Right cardiac atrium (tissue), 5 donors: ENCODE measurements at places on chromosomes 2 and 18. TPM values are rescaled to one million over a fixed set of nuclear protein-coding genes. Genes with fewer than 3 reads are reported as not detected.

Gene CTIF
- 48.5 TPM for total RNA-seq

- DNase-seq: no peak
Observed at GRCh38 chr2:82641598-82642180, 1817.4 kb downstream of the SUCLG1 start.

GRCh38 chr18:76850112-76850511 is 27.8 kb downstream of the ZNF236 start:
- no peak for DNase-seq

DNA sequence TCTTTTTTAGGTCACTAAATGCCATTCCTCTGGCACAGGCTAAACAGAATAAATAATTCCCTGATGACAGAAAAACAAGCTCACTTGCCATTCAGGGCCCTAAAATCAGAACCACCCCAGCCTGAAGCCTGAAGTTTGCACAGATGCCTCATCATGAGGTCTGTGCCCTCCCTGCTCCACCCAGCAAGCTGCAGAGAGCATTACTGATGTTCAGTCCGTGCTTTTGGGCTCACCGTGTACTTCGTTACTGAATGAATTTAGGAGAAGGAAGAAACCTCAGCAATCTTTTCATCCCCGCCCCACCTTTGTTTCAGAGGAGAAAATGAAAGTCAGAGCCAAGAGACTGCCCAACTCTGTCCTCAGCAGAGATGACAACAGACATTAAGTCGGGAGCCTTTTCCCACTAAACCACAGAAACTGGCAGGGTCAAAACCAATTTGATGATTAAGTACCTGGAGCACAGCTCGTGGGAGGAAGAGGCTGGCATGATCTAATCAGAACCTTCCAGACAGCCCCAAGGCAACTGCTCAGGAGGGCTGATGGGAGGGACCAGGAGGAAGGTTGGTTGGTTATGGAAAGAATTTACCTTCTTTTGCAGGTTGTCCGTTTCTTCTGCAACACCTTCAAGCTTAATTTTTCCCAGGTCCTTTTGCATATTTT is 122.7 kb downstream of the LAMA1 start:
- no peak for DNase-seq

Gene EFHD1
- 10.8 TPM for total RNA-seq

DNA sequence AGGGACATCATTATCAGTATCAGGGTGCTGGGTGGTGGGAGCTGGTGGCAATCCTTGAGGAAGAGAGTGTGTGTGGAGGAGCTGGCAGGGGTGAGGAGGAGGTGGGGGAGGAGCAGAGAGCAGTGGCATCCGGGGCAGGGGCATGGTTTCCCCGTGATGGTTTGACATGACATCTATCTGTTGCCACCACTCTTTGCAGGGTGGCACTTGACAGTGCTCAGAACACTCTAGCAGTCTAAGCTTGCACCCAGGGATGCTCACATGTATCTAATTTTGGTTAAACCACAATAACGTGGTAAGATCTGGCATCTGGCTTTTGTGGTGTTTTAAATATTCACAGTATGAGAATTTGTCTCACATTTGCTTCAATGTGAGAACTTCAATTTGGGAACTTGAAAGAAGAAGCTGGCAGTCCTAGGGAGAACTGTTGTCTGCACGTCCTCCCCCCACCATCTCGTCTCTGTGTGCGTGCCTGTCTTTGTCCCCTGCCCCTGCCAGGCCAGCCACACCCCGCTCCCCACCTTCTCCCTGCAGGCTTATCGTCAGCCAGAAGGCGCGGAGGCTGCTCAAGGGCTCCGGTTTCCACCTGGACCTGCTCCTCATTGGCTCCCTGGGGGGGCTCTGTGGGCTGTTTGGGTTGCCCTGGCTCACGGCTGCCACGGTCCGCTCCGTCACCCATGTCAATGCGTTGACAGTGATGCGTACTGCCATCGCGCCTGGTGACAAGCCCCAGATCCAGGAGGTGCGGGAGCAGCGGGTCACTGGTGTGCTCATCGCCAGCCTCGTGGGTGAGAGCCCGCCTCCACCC is 11.7 kb downstream of the SLC4A3 start:
- DNase-seq: peak; percentile 62

DNA sequence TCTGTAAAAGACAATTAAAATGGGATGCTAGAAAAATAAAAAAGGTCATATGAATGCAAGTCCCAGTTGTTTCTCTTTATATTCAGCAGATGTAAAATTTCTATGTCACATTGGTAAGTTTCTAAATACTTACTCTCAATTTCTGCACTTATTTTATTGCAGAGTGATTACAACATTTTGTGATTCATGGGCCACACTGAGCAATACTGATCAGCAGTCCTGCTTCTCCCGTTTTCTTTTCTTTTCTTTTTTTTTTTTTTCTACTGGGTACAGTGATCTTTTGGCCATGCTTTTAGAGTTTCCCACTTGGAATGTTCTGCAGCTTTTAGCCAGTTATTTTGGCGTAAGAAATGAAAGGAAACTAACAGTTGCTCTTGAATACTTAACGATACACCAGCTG is 38.8 kb downstream of the LIMS1 start:
- DNase-seq: no peak

Gene CHRND
- not detected for total RNA-seq

Gene PLGLB2
- not detected for total RNA-seq

DNA sequence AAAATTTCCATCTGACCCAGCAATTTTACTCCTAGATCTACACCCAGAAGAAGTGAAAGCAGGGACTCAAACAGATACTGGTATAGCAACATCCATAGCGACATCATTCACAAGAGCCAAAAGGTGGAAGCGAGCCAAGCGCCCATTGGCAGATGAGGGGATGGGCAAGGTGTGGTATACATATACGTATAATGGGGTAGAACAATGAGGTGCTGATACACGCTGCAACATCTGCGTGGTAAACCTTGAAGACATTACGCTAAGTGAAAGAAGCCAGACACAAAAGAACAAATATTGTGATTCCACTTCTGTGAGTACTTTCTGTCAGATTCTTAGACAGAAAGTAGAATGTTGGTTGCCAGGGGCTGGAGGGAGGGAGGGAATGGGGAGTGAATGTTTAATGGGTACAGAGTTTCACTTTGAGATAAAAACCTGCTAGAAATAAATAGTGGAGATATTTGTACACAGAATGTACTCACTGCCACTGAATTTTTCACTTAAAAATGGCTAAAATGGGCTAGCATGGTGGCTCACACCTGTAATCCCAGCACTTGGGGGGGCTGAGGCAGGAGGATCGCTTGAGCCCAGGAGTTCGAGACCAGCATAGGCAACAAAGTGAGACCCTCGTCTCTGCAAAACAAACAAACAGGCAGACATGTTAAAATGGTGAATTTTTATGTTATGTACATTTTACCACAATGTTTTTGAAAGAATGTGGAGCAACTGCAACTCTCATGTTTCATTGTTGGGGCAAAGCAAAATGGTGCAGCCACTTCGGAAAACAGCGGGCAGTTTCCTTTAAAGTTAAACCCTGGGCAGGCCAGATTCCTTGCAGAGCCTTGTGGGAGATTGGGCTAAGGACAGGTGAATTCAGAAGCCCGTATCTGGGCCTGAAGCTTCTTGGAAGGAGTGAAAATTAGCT is 103.4 kb upstream of the MYCN start:
- no peak for DNase-seq

Gene MALT1
- total RNA-seq: 9.7 TPM

DNA sequence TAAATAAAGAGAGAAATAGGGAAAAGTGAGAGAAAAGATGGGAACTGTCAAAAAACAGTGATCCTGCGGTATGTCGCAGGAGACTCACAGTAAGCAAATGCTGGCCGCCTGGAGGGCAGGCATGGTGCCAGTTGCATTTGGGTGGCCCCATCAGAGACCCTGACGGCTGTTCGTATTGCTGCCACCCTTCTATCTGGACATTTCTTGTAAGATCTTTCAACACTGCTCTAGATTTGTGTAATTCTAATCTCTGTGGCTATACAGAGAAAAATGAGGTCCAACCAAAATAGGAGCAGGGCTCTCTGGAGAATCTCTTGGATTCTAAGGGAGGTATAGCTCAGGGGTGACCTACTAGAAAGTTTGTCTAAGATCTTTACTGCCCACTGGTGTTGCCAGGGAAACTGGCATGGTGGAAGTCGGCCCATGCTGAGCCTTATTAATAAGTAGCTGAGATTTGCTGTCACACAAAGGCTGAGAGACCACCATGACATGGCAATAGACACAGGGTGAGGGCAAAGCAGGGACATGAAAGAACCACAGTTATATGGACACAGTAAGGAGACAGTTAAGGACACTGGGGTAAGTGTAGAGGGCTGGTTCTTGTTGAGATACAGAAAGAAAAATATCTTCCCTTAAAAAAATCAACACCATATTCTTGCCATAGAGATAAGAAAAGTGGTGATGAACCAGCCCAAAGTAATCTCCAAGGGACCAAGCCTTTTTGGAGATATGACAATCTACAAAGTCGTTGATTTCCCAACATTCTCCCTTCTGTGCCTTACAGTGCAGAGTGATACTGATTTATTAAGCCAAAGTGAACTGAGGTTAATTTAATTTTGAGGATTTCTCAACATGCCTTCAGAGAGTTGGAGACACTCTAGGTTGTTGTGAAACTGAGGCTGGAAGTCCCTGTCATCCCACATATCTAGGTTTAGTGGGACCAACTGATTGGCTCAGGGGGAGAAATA is 26.4 kb upstream of the FZD7 start:
- peak; percentile 95 for DNase-seq

- peak; percentile 62 for DNase-seq
Observed at GRCh38 chr18:77068321-77069312, 64.0 kb downstream of the MBP start.

DNA sequence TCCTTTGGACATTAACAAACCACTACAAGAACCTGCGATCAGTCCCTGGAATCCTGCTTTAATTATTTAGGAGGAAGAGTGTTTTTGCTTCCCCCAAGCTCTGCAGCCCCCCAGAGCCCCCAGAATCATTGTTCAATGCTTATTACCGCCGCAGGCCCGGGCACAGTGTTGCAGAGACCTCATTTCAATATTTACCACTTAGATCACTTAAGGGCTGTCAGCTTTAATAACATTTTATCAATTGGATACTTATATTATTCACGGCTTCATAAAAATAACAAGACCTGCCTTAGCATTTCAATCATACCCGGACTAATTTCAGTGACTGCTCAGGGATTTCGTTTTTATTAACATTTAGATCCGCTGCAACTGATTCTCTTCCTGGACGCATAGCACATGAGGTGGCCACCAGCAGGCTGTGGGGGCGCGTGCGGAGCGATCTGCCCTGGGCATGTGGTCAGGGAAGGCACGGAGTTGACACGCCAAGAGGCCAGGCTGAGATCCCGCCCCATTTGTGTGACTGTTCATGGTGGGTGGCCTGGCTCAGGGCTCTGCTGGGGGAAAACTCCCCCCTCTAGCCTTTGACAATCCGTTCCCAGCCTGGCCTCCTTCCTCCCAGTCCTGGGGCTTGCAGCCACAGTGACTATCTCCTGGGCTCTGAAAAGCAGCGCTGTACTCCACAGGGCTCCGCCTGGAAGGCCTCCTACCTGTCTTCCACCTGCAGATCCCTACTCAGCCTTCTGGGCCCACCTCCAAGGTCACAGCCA is 267.6 kb downstream of the SRBD1 start:
- no peak for DNase-seq

GRCh38 chr2:223967981-223968380 is 10.7 kb downstream of the MRPL44 start:
- no peak for DNase-seq
